Gastroesophageal sphincter (tissue), 4 donors: ENCODE measurements at places on chromosomes 6 and 20. TPM values are rescaled to one million over a fixed set of nuclear protein-coding genes. Genes with fewer than 3 reads are reported as not detected.

DNA sequence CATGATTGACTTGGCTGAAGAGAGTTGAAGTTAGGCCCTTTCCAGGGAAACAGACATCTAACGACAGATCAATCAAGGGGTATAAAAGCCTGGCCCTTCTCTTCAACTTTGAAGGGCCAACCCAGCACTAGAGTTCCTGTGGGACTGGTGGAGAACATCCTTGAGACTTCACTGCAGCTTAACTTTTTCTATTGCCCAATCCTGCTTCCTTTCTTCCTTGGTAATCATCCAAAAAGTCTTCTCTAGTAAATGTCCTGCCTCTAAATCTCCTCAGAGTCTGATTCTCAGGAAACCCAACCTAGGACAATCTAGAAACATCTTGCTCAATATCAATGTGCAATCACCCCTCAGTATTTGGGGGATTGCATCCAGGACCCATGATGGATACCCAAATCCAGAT is 1.9 kb downstream of the MKKS start:
- ATAC-seq, result no peak

DNA sequence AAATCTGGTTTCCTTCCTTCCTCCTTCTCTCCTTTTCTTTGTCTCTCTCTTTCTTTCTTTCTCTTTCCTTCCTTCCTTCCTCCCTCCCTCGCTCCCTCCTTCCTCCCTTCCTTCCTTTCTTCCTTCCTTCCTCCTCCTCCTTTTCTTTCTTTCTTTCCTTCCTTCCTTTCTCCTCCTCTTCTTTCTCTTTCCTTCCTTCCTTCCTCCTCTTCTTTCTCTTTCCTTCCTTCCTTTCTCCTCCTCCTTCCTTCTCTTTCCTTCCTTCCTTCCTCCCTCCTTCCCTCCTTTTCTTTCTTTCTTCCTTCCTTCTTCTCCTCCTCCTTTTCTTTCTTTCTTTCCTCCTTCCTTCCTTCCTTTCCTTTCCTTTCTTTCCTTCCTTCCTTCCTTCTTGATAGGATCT is 61.2 kb downstream of the VIP start:
- no peak for ATAC-seq

DNA sequence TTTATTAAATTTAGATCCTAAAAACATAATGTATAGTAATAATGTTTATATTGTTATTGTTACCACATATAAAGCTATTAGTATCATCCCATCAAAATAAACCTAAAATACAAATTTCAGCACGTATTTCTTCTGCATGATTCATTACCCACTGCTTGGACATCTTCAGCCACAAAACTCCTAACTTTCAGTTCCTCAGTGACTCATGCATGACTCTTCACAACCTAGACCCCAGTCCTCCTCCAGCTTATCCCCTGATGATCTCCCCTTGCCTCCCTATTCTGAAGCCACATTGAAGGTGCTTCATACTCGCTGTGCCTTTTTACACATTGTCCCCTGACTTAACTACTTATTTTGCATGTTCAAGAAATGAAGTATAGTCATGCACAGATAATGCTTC is 11.2 kb upstream of the GPRC6A start:
- ATAC-seq, result no peak

- no peak for ATAC-seq
Measured at GRCh38 chr6:159654483-159655098, 38.5 kb downstream of the SOD2 start.

GRCh38 chr6:127716465-127716864 is 139.5 kb downstream of the C6orf58 start:
- ATAC-seq, result no peak

GRCh38 chr6:52982680-52983079 is 12.4 kb downstream of the GSTA4 start:
- no peak for ATAC-seq

- ATAC-seq, result no peak
Measured at GRCh38 chr20:63103402-63104311, 96.9 kb upstream of the BHLHE23 start.

GRCh38 chr6:136189104-136189503 is 61.0 kb downstream of the MTFR2 start:
- ATAC-seq, result no peak

- no peak for ATAC-seq
Measured at GRCh38 chr6:134666125-134666524, 283.8 kb downstream of the ALDH8A1 start.

GRCh38 chr6:15443119-15443830 is 197.4 kb downstream of the JARID2 start:
- peak; percentile 88 for ATAC-seq

DNA sequence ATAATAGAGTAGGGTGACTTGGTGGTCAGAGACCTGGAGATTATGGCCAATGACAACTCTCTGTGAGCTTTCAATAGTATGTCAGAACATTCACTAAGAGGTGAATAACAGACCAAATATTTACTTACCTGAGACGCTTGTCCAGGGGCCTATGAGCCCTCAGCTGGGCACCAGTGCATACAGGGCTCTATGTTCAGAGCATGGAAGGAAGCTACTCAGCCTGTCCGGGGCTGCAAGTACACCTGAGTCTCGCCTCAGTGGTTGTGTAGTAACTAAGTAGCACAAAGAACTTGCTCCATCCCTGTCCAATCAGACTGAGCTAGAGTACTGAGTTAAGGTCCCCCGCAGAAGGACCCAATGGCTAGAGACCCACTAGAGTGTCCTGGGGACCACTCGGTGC is 11.6 kb upstream of the SCGN start:
- no peak for ATAC-seq

GRCh38 chr6:162750776-162751175 is 23.0 kb downstream of the PACRG start:
- no peak for ATAC-seq

GRCh38 chr6:43196337-43196736 is 14.3 kb downstream of the CUL9 start:
- ATAC-seq, result no peak

DNA sequence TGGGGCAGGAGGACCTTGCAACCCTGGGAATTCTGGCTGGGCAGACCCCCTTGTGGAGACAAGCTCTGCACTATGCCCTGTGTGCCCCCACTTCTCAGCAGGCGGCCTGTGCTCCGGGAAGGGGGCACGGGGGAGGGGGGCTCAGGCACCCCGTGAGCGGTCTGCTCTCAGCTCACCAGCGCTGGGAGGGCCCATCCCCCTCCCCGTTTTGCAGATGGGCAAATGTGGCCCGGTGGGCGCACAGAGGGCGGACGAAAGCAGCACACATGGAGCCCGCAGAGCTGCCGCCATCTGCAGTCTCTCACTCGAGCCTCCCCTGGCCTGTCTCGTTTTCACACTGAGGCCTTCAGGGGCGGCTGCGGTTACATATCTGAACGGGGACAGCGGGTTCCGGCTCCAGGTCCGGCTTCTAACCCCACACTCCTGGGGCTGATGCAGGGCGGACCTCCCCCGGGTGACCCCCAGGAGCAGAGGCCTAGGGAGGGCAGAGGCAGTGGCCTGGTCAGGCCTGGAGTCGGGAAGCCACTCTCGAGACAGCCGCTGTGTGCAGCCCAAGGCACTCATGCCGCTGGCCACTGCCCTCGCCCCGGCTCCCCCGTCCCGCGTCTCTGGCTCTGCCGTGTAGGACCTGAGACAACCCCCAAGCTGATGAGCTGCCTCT is 13.9 kb downstream of the CHRNA4 start:
- ATAC-seq, result no peak

DNA sequence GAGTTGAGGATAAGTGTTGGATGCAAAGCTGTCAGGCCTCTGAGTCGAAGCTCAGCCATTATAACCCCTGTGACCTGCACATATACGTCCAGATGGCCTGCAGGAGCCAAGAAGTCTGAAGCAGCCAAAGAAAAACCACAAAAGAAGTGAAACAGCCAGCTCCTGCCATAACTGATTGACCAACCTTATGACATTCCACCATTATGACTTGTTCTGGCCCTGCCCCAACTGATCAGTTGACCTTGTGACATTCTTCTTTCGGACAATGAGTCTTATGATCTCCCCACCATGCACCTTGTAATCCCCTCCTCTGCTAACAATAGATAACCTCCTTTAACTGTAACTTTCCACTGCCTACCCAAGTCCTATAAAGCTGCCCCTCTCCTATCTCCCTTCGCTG is 133.7 kb upstream of the AGPAT4 start:
- ATAC-seq, result no peak

- ATAC-seq, result no peak
Measured at GRCh38 chr6:140050101-140050995, 675.9 kb upstream of the CITED2 start.

ANGPT4 gene
- total RNA-seq, result 0.13 TPM

OR2H2 gene
- not detected for total RNA-seq

SLA2 gene
- total RNA-seq, result not detected

SLC16A10 gene
- 0.93 TPM for total RNA-seq
